ENCODE measurements at places on chromosomes 13 and 19.

- DNase-seq = no peak
Measured at GRCh38 chr13:99587893-99588606, 86.8 kb downstream of the TM9SF2 start.

DNA sequence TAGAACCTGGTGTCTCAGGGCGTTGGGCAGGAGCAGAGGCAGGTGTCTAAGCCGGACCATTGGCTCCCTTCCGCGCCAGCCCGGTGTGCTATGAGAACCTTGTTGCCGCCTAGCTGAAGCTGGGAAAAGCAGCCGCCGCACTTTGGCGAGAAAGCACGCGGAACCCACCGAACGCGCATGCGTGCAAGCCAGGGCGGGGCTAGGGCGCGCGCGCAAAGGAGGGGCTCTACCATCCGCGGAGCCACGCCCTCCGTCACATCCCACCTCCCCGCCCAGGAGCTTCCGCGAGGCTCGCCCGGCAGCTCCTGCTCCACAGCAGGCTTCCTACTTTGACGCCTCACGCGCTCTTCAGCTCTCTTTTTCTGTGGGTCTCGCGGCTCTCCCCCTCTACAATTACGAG is 51.3 kb downstream of the WDR87 start:
- DNase-seq = no peak

GRCh38 chr19:49217382-49217781 is 59.8 kb downstream of the TRPM4 start:
- DNase-seq = no peak

- DNase-seq = no peak
Measured at GRCh38 chr13:24052547-24053518, 107.7 kb upstream of the SPATA13 start.

- DNase-seq = no peak
Measured at GRCh38 chr13:52034616-52035226, 10.2 kb downstream of the UTP14C start.

GRCh38 chr19:3771906-3772455 is at the start of gene RAX2:
Gene RAX2 (minus strand): TSS chr19:3772228. CDS start chr19:3771742, 486 bp downstream.
- no peak for DNase-seq

GRCh38 chr19:48122421-48122820 is 11.8 kb upstream of the PLA2G4C start:
- no peak for DNase-seq

- no peak for DNase-seq
Measured at GRCh38 chr19:9818175-9818733, 625 bp downstream of the FBXL12 start.

DNA sequence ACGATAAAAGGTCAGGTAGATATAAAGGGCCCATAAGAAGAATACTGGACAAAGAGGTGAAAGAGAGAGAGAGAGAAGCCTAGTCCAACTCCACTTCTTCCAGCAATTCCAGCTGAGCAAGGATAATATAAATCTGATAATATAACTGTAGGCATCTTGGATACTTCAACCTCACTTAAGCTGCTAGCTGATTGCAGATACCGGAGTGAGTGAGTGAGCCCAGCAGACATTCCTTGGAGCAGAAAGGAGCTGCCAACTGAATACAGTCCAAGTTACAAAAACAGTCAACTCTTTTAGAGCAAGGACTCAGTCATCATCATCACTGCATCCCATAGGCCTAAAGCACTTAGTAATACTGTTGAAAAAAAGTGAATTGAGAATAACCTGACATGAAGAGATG is 387.6 kb downstream of the SLITRK6 start:
- DNase-seq = no peak

GRCh38 chr19:58578012-58578925 is 5.1 kb upstream of the MZF1 start:
- DNase-seq = no peak
